Activated CD4-positive, alpha-beta T cell treated with anti-CD3 and anti-CD28 coated beads for 48 hours (primary cell): ENCODE measurements at places on chromosomes 16 and 17.

DNA sequence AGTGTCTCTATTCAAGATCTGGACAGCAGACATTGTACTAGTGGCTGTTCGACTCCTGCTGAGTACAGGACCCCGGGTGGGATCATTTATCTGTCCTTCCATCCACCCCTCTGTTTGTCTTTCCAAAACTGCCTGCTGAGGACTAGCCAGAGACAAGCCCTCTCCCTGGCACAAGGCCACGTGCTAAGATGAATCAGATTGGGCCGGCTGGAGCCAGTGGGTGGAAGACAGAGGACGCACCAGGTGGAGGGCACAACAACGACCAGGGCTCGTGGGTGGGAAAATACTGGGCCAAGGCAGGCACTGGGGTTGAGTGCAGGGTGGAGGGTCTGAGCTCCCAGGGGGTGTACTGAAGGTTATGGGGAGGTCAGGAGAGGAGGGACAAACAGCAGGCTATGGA lies 1.4 kb upstream of the CA7 start:
- DNase-seq = no peak

DNA sequence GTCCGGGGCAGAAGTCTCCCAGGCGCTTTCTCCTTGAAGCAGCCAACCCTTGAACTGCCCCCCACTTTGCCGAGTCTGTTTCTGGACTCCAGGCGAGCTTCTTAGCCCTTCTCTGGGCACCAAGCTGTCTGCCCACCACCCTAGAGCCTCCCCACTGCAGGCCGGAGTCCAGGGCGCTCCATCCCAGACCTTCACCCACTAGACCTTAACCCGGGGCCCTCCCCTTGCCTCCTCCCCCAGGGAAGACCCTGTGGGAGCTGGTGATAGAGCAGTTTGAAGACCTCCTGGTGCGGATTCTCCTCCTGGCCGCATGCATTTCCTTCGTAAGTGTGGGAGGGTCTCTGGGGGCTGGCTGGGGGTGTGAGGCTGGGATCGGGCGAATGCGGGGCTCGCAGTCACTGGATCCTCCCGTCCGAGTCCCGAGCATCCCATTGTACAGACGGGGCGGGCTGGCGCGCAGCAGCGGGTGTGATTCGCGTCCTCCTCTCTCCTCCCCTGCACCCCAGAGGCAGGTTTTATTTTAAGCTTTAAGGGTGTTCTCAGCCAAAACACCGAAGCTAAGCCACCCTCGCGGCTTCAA lies 1.1 kb downstream of the ATP2A1 start:
- DNase-seq = no peak

- peak; percentile 64 for DNase-seq
Measured at GRCh38 chr16:84144209-84144858, 643 bp downstream of the HSDL1 start.

DNA sequence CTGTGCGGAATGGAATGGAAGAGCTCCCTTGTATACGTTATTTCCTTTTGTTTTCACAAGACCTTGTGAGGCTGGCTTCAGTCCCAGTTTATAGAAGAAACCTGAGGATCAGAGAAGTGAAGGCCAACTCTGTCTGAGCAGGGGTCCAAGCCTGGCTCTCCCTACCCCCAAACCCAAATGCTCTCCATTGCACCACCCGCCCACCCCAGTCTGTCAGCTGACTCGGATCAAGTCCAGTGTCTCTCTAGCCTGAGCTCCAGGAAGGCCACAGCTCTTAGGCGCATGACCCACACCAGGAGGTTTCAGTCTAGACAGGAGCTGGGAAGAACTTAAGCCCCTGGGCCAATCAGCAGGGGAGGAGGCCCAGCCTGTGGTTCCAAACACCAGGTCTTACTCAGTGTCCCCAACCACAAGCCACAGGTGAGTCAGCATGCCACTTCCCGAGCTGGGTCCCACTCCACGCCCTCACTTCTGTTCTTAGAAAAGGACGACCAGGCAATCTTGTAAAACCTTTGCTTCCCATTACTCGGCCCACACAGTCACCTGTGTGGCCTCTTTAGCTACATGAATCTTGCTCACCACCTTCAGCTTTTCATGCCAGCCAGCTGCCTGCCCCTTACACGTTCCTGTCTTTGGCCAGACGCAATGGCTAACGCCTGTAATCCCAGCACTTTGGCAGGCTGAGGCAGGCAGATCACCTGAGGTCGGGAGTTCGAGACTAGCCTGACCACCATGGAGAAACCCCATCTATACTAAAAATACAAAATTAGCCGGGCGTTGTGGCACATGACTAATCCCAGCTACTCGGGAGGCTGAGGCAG lies 27.8 kb downstream of the TK2 start:
- DNase-seq = peak; percentile 96

GRCh38 chr17:78384479-78385175 lies 6.2 kb downstream of the PGS1 start:
- no peak for DNase-seq

DNA sequence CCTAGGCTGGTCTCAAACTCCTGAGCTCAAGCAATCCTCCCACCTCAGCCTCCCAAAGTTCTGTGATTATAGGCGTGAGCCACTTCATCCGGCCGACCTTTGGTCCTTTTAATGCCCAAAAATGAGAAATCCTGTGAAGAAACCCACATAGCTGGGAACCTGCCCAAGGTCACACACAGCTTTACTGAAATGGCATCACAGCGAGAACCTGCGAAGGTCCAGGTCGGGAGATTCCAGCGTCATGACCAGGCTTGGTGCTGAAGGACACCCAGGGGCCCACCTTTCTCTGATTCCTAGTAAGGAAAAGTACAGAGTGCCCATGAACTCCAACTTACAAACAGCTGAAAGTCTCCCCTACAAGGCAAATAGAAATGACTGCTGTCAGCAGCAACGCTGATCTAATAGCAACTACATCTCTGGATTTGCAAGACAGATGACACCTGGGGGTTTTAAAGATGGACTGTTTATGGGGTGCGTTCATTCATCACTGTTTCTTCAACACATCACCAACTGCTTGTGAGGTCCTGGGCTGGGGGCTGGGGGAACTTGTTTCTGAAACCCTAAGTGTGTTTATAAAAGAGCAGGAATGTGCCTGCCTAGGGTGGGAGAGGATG lies 24.5 kb upstream of the DNAH17 start:
- DNase-seq = no peak

DNA sequence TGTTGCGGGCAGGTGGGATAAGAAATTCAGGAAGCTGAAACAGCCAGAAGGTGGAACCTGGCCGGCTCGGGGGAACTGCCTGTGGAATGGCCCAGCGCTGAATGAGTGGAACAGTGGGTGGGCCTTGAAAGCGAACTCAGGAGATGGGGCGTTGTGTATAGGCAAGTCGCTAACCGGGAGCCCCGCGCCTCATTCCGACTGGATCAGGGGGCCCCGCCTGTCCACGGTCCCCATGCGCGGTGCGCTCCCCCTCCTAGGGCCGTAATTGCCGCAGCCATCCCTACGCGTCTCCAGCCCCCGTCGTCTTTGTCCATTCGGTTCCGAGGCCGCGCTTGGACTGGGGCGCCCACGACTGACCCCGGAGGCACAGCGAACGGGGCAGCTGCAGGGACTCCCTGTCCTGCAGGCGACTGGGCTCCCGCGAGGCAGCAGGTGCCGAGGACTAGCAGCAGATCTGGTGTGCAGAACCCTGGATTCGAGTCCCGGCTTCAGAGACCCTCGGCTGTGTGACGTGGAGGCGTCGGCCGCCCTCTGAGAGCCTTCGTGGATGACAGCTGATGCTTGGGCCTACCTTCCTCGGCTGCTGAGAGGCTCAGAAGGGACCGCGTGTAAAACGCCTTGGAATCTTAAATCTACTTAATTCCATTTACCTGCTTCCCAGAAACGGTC lies 10.9 kb upstream of the CA4 start:
- no peak for DNase-seq

DNA sequence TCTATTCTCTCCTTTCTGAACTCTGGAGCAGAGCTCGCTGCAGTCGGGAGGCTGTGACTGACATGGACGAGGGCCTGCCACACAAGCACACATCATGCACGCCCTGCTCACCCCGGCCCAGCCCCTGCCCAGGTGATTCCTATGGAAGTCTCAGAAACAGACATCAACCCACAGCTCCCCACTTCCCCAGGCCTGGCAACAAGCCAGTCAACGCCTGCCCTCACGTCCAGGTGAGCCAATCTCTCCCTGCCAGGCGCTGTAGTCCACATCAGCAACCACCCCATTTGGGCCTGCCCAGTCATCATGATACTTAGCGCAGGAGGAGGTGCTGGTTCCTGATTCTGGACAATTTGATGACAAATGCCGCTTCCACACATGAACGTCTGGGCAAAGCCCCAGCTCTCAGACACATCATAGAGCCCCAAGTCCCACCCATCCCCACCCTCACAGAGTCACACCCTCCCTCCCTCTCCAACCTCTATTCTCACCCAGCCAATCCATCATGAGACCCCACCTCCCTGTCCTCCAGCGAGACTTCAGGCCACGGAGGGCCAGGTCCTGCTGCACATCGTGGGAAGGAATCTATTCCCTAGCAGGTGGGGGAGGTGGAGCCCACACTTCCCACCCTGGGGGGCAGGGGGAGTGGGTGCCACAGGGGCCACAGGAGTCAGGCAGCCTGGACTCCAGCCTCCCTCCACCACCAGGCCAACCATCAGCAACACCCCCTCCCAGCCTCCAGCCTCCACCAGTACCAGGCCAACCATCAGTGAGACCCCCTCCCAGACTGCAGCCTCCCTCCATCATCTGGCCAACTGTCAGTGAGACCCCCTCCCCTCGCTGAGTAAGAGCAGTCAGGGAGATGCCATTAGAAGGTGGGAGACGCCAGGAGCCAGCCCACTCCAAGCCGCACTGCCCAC lies 33.7 kb upstream of the GSG1L start:
- DNase-seq = no peak

- DNase-seq = no peak
Measured at GRCh38 chr16:13448346-13448745, 471.6 kb upstream of the ERCC4 start.

GRCh38 chr16:23920899-23921298 lies 85.1 kb downstream of the PRKCB start:
- DNase-seq = peak; percentile 26

- DNase-seq = no peak
Measured at GRCh38 chr17:58150394-58150793, 2.2 kb downstream of the OR4D1 start.

DNA sequence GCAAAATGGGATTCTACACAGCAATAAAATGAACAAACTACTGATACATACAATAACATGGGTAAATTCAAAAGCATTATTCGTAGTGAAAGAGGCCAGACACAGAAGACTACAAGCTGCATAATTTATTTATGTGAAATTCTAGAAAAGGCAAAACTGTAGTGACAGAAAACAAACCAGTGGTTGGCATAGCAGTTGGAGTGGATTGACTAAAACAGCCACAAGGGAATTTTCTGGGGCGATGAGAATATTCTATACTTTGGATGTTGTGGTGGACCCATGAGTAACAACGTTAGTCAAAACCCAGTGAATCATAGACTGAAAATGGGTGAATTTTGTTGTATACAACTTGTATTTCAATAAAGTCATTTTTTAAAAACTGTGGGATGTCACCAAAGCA lies 63.2 kb upstream of the RPL38 start:
- DNase-seq = no peak

DNA sequence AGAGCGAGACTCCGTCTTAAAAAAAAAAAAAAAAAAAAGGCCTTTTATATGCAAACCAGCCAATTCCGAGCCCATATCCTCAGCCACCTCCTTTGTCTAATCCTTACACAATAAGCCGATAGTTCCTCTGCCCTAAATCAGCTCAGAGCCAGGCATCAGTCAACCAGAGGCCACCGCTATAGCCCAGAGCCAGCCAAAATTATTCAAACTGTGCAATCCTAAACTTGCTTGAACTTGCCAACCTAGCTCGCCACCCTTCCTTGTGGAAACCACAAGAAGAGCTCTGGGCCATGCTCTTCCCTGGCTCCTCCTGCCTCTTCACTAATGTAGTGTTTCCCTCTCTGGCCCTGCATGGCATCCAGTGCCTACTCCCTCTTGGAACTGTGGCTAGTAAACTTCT lies 17.7 kb downstream of the ITGAL start:
- DNase-seq = no peak

DNA sequence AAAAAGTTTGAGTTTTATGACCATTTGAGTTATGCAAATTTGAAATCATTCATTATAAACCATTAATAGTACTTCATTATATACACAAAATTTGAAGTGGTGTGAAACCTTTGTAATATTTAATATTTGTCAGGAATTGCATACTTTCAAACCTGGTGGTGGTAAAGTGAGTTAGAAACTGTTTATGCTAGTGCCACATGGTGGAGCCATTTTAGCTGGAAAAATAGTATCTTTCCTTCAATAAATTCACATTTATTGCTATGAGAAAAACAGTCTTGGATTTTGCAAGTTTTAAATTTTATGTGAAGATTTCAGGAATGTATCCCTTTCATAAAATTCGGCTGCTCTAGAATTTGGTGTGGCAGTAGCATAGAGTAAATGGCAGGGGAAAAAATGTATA lies 7.3 kb upstream of the BLMH start:
- DNase-seq = no peak

DNA sequence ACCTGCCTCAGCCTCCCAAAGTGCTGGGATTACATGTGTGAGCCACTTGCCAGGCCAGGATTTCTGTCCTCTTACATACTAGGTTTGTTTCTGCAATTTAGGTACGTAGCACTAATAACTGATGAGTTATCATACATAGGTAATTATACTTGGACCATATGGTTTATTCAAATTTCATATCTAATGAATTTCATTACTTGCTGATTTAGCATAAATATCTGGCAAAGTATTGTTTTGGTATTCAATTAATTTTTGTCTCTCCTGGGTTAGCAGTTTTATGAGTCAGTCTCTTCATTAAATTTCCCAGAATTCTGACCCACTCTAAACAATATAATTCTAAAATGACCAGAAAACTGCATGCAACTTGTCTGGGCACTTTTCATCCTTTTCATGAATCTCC lies 2146.5 kb downstream of the TP53TG3F start:
- DNase-seq = no peak

DNA sequence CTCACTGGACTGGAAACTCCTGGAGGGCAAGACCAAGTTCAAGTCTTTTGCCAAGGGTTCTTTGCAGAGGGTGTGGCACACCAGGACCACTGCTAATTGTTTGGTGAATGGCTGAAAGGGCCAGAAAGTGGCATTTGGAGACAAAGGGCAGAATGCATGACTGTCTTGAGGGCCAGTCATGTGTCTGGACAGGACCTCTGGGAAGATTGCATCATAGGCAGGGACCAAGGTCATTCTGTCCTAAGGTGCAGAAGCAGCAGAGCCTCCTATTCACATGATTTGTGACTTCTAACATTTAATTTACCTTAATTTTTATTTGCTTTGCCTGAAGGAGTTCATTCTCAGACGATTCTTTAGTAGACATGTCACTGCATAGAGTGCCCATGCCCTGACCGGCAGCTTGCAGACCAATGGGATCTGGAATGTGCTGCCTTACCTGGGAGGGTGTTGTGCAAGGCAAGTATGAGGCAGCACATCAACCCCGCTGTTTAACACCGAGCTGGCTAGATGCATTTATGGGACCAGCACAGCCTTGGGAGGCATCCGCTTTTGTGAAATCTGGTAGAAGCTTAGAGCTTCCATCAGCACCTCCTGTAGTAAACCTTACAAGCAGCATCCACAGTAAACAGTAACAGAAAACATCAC lies 62.3 kb upstream of the MAF start:
- DNase-seq = no peak

DNA sequence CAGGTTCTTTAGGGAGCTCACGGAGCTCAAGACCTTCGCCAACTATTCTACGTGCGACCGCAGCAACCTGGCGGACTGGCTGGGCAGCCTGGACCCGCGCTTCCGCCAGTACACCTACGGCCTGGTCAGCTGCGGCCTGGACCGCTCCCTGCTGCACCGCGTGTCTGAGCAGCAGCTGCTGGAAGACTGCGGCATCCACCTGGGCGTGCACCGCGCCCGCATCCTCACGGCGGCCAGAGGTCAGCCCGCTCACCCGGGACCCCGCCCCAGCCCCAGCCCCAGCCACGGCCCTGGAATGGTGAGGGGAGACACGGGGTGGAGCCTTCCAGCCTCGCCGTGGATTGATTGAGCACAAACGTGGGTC lies 13.5 kb downstream of the SARM1 start:
- no peak for DNase-seq
